AG10803 (cell line): ENCODE measurements at places on chromosomes 3 and 15.
A peak's percentile ranks its signal among the peaks of the same experiment; 100 is the strongest.

GRCh38 chr3:156218353-156218744 is 98.0 kb downstream of the KCNAB1 start:
- no peak for DNase-seq

DNA sequence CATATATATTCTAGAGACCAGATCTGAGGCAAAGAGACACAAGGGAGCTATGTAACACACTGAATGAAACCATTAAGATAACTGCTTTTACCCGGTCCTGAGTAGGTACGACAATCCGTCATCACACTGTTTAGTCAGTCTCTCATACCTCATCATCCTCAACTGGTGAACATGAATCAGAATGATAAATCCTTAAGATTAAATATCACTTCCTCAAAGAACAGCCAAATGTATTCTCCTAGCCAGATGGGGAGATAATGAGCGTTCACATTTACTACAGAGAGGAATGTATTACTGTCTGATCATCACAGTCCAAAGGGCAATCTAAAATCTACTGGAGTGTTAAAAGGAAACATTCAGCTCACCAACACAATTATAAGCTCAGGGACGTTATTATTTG is 319.4 kb upstream of the STAC start:
- DNase-seq, result no peak

DNA sequence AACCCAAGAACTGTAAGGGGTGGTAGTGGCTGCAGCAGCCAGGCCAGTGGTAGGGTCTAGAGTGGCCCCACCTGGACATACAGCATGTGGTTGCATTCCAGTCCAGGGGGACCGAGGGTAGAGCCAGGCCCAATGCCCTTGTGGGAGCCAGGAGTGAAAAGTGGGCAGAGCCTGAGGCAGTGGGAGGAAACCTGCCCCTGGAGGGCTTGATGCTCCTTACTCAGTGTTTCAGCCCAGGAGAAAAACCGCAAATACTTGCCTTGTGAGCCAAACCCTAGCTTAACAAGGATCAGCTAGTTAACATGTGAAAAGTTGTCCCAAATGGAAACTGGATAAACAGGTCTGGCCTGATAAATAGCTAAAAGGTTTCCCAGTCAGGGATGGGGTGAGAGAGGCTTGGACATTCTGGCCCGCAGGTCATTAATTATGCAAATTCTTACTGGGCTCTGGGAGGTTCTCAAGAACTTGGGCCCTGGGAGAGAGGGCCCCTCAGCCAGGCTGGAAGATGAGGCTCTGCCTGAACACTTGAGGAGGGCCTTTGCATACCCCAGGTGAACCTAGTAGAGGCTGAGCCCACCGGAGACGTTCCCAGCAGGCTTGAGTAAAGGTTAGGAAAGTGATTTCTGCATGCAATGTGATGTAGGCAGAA is 222.1 kb downstream of the THSD4 start:
- no peak for DNase-seq

DNA sequence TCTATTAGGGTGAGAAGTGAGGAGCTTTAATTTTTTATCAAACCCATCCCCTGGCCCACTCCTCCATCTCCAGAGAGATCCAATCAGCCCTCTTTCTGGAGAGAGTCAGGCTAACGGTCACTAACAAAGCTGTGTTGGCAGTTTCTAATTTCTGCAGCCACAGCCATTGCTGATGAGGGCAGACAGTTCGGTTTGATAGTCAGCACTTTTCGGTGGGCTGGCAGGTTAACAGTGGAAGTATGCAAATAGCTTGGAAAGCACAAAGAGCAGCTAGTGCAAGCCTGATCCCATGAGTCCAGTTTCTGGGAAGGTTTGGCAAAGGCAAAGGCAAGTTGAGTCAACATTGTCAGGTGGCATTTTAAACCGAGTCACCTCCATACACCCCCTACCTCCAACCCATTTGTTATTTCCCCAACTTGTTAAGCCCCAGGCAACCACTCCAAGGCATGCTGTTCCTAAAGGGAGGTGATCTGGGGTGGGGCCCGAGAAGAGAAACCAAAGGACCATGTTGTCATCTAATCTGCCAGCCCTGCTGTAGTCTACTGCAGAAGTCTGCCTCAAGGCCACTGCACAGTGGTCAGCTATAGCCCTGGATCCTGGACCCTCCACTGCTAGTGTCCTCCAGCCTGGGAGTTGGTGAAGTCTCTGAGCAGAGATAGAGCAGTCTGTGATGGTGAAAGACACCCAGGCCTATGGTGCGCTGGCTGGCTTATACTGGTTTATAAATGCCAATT is 1.7 kb downstream of the CCR1 start:
- no peak for DNase-seq

DNA sequence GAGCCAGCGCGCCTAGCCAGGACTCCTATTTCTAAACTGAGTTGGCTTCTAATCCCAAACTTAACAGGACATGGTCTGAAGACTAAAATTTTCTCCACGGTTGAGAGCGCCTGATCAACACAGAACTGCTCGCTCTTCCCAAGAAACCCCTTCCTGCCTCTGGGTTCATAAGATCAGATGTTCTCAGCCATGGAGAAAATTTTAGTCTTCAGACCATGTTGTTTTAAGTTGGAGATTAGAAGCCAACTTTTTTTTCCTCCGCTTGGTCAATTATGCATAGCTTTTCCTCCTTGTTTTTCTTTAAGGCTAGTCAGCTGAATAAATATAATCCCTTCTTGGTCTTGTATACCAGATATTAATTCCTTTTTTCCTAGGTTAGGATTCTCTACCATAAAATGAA is 356.6 kb upstream of the ADAMTS9 start:
- DNase-seq, result no peak

DNA sequence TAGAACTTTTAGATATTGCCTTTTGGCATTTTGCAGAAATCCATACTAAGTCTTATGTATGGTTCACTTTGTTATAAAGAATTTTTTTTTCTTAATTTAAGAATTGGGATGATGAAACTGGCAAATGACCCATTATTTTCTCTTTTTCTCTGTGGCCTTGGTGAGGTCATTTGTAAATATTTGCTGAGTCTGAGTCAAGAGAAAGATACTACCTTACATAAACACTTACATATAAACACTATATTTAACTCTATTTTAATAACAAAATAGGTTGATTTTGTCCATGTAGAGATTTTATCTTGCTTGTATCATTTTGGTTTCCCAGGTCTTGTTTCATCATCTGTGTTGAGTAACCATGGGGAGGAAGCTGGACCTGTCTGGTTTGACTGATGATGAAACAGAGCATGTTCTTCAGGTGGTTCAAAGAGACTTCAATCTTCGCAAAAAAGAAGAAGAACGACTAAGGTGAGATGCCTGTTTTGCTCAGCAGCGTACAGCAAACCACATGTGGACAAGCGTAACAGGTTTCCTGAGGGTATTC is 91.1 kb downstream of the MYRIP start:
- no peak for DNase-seq

GRCh38 chr3:173778251-173778650 is 380.7 kb downstream of the NLGN1 start:
- no peak for DNase-seq

- peak; percentile 96 for DNase-seq
Measured at GRCh38 chr3:148955544-148956346, 35.6 kb upstream of the GYG1 start.

DNA sequence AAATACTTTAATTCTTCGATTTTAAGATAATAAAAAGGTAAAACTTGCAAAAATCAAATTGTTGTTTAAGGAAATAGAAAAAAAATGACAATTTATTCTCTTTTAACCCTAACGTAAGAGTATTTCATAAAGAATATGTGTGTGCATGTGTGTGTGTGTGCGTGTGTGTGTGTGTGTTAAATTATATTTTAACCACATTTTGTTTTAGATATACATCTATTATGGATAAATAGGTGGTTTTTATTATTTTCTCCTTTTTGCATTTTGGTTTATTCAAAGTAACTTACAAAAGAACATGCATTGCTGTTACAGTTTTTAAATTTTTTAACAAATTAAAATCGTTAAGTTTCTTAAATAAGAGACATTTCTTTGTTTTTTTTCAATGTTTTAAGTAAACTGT is 414.4 kb downstream of the NAALADL2 start:
- no peak for DNase-seq

GRCh38 chr3:184608209-184608608 is 46.6 kb downstream of the EPHB3 start:
- DNase-seq, result no peak

GRCh38 chr3:12922306-12922705 is 80.9 kb upstream of the RPL32 start:
- DNase-seq, result no peak

DNA sequence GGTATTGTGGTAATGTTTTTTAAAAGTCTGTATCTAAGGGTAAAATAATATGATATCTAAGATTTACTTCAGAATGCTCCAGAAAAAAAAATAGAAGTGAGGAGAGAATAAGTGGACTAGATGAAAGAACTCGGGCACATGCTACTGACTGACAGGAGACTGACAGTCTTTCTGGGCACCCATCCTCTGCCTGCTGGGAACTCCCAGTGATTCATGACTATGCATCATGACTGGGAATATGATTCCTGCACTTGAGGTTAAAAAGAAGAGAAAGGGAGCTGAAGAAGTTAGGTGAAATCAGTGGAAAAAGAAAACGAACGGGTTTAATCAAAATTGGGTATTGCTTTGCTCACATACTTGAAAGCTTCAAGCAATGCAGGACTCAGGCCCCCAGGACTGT is 35.7 kb upstream of the SPSB4 start:
- no peak for DNase-seq

GRCh38 chr3:140166861-140167599 is 232.0 kb downstream of the CLSTN2 start:
- DNase-seq, result peak; percentile 10

DNA sequence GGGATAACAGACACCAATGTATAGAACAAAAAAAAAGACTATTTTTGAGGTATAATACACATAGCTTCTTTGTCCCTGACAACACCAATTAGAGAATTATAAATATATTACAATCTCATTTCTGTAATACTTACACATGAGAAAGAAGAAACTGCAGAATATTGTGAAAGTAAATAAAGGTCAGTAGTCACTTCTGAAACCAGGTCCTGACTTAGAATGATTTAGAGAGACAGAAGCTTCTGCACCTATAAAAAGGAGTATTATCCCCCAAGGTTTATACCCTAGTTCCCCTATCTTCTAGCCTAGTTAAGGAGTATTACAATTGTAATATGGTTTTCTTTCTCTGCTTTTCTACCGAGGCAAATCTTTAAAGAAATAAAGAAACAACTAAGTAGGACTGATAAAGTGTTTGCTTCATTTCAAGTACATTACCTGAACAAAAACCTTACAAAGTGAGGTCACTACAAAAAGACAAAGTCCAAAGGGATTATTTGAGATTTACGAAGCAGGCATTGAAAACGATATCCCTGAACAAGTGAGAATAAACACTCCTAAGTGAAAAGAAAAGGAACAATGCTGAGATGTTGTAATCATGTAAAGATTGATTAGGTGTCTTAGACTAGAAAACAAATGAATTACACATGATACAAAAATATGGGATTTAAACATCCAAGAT is 103.0 kb downstream of the GBE1 start:
- no peak for DNase-seq

GRCh38 chr15:75235760-75236729 is 22.1 kb upstream of the GOLGA6C start:
- no peak for DNase-seq

DNA sequence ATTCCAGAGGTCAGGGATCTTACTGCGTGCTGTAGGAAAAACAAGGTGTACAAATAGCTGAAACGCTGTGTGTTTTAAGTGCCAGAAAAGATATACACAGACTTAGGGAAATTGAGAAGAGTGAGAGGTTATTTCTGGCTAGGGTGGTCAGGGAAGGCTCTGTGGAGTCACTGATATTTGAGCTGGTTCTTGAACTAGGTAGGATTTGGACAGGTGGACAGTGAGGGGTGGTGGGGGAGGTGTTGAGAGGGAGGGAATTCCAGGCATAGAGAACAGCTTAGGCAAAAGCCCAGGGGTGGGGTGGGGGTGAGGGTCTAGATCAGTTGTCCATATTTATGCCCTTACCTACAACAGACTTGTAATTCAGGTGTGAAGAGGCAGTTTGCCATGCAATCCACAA is 7.0 kb downstream of the SEMA6D start:
- no peak for DNase-seq

GRCh38 chr15:101031213-101031612 is 112.1 kb downstream of the LRRK1 start:
- DNase-seq, result no peak

DNA sequence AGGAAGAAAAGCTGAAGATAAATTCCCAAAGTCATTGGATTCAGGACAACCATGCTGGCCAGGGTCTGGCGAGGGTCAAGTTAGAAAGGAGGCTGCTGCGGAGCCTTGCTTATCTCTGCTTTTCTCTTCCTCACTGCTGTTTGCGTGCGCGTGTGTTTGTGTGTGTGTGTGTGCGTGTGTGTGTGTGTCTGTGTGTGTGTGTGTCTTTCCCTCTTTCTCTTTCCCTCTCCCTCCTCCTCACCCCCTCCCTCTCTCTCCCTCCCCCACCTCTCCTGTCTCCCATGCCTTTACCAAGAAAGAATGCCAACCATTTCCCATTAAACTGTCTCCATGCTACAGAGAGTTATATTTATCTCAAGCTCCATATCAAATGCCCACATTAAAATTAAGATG is at the start of gene COLQ:
Gene COLQ, minus strand, starts transcription at position 134 of the 393 bp plus-strand sequence. Its CDS starts 81 bp downstream, at position 53.
- no peak for DNase-seq
